Activated CD8-positive, alpha-beta T cell treated with anti-CD3 and anti-CD28 coated beads for 36 hours (primary cell): ENCODE measurements at places on chromosomes 11 and 22. TPM values are rescaled to one million over a fixed set of nuclear protein-coding genes. Genes with fewer than 3 reads are reported as not detected.

The AP5B1 gene
- total RNA-seq = 31.1 TPM

The OR52E5 gene
- total RNA-seq = not detected

DNA sequence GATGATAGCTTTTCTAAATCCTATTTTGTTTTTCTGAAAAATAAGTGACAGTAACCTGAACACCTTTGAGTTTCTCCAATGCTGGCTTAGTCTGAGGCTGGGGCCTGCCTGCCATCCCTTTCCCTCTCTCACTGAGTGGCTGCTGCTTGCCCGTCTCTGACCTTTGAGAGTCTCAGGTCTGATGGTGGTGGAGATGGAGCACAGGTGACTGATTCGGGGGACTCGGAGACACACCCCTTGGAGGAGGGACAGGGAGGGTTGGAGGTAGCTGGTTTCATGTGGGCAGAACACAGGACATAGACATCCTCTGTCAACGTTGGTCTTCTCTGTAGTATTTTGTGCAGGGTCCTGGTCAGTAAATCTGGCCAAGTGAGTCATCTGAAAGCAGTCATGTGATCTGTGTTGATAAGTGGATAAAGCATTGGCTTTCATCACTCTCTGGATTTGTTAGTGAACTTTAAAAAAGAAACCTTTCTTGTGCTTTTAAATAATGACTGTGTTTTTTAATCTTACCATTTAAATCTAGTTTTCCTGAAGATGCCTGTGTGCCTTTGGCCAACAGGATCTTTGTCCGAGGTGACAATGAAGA lies 47.1 kb upstream of the CLDN5 start:
- H3K27me3 ChIP-seq = no peaks in the 10 kb centered on the region
- H3K36me3 ChIP-seq = no peaks in the 10 kb centered on the region
- DNase-seq = no peak
- peaks cover 1% of the 10 kb centered on the region for H3K4me1 ChIP-seq

DNA sequence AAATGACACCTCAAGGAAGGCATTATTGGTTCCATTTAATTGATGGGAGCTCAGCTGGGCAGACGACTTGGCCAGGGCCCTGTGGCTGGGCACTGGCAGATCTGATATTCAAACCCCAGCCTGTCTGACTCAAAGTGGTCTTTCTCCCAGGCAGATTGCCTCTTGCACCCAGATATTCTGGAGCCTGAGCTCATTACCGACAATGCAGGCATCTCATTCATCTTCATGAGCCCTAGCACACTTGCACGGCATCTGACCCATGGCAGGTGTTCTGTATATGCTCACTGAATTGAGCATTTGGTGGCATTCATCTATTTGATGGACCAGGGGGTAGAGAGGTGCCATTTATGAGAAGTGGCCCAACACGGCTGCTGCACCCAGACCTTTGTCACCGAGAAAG lies 193.1 kb downstream of the DSCAML1 start:
- no peak overlapping the region for H3K27ac ChIP-seq
- H3K36me3 ChIP-seq = no peaks in the 10 kb centered on the region
- H3K27me3 ChIP-seq = peaks cover 1% of the 10 kb centered on the region
- H3K4me3 ChIP-seq = no peak overlapping the region

- no peaks in the 10 kb centered on the region for H3K27me3 ChIP-seq
- DNase-seq = no peak
- no peaks in the 10 kb centered on the region for H3K36me3 ChIP-seq
- no peaks in the 10 kb centered on the region for H3K4me1 ChIP-seq
- no peak overlapping the region for H3K27ac ChIP-seq
These were observed 1406.1 kb upstream of the TENM4 start for GRCh38 chr11:80846979-80847378.

GRCh38 chr11:115521825-115522224 lies 17.6 kb upstream of the CADM1 start:
- DNase-seq = no peak
- no peaks in the 10 kb centered on the region for H3K4me1 ChIP-seq
- H3K27me3 ChIP-seq = peaks cover 8% of the 10 kb centered on the region
- no peaks in the 10 kb centered on the region for H3K36me3 ChIP-seq

The IGLL1 gene
- not detected for total RNA-seq

- no peak for DNase-seq
- H3K27me3 ChIP-seq = peaks cover 16% of the 10 kb centered on the region
- H3K4me3 ChIP-seq = no peak overlapping the region
- no peaks in the 10 kb centered on the region for H3K4me1 ChIP-seq
- H3K27ac ChIP-seq = no peak overlapping the region
- no peaks in the 10 kb centered on the region for H3K36me3 ChIP-seq
These were observed 49.7 kb downstream of the ADAMTS15 start for GRCh38 chr11:130498181-130498580.

DNA sequence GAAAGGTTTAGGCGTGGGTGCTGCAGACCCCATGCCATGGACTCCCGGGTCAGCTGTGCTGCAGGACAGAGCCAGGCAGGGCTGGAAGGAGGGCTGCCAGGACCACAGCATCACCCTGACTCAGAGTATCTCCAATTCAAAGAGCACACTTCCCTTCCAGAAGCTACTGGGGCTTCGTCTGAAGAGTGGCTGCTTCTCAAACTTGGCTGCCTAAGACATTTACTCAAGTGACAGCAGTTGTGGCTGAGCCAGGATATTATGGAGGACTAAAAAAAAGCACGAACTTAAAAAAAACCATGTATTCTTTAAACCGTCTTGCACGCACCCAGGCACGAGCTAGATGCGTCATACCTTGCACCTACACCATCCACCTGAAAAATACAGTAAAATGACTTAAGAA lies 13.0 kb upstream of the BID start:
- DNase-seq = no peak
- no peaks in the 10 kb centered on the region for H3K27me3 ChIP-seq
- no peak overlapping the region for H3K4me3 ChIP-seq
- H3K4me1 ChIP-seq = peaks cover 3% of the 10 kb centered on the region
